Pulmonary artery endothelial cell (primary cell): ENCODE measurements at places on chromosomes 1 and 21. TPM values are rescaled to one million over a fixed set of nuclear protein-coding genes. Genes with fewer than 3 reads are reported as not detected.

- DNase-seq = no peak
These were observed 92.3 kb downstream of the ST6GALNAC5 start for GRCh38 chr1:76959556-76959955.

GRCh38 chr1:206508956-206509355 is 1.6 kb downstream of the RASSF5 start:
- DNase-seq = no peak

DNA sequence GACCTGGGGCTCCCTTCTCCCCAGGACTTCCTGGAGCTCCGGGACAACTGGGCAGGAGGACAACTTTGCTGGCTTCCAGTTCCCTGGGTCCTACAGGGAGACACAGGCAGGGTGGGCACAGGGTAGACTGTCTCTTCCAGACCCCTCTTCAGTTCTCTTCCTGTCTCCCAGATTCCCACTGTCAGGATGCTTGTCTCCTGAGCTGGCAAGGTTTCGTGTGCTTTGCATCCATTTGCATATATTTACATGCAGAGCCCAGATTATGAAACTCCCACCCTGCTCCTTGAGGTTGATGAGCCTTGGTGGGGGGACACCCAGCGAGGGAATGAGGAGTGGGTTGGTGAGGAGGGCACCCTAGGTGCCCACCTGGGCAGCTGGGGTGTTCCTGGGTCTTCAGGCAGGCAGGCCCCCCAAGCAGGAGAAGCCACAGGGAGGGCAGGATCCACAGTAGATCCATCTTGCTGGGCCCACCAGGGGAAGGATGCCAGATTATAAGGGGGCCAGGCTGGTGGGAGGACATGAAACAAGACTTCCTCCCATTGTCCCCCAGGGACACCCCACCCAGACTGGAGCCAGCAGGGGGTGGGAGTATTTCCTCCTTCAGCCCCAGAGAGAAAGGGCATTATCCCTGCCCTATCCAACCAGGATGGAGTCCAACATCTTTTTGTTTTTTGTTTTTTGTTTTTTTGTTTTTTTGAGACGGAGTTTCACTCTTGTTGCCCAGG is at the start of gene FCN3:
FCN3 (minus strand) TSS at position 463 of the 725 bp plus-strand sequence; CDS start at position 457, 6 bp downstream.
- no peak for DNase-seq

GRCh38 chr1:85568660-85569059 is 11.9 kb upstream of the CCN1 start:
- no peak for DNase-seq

DNA sequence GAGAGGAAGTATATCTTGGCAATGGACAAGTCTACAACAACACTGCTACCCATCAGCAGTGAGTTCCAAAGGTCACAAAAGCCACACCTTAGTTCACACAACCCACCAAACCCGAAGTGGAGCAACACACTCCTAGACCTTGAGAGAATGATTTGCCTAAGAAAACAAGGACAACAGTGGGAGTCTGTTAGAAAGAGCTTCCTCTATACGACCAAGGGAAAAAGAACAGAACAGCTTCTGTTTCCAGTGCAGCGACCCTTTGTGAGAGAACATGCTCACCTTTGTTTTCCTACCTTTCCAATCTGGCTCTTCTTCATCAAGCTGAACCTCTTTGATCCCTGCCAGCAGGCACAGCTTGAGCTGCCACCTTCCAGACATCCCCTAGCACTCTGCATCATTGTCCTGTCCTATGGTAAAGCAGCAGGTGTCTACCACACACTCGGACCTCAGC is 56.7 kb upstream of the PALMD start:
- DNase-seq = no peak

DNA sequence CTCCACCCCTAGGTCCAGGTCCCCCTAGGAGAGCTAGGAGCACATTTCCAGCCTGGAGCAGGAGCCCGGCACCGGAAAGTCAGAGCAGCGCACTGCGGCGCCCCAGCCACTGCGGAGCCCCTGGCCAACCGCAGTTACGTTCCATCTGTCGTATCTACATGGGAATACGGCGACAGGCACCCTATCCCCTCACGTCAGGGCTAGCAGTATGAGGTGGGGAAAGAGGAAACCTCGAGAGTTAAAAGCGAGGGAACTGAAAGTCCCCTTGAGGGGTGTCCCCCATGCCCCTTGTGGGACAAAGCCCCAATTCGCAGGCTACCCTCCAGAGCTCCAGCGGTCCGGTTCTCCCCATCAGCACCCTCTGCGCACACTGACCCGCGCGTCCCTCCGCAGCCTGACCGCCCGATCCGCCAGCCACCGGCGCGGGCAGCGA is 995 bp downstream of the COLGALT2 start:
- no peak for DNase-seq

DNA sequence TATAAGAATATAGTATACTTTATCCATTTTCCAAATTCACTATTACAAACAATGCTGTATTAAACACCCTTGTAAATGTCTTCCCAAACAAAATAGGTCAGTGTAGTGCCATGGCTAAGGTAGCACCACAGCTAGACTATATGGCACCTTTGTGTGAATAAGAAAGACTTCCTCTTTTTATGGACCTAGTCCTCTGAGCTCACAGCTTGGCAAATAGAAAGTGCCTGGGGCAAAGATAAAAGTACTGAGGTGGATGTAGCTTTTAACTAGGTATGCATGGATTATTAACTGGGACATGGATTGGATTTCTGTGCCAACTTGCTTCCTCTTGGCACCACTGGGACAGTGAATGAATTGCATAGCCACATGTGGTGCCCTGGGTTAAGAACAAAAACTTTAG is 25.0 kb downstream of the HRNR start:
- DNase-seq = no peak

DNA sequence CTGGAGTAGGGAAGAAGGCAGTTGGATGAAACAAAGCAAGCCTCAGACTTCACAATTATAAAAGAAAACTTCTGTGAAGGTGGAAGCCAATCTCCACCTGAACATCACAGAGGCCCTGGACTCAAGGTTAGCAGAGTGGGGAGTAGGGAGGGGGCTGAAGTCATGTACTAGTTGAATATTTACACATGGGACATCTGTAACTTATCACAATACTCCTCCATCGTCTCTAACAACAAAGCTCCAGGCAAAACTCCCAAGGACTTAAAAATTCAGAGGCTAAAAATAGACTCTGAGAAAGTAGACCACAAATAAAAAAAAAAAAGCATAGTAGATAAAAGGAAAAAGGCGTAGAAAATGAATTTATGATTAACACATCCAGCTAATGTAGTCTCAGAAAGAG is 326.3 kb upstream of the PKN2 start:
- DNase-seq = no peak

DNA sequence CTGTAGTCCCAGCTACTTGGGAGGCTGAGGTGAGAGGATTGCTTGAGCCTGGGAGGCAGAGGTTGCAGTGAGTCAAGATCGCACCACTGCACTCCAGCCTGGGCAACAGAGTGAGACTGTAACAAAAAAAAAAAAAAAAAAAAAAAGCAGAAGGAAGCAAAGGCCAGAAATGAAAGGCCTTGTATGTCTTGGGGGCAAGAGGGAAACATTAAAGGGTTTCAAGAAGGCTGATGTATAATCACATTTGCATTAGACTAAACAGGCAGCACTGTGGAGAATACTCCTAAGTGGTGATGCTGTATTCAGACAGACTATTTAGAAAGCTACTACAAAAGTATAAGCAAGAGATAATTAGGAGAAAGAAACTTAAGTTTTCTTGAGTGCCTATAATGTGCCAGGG is 10.4 kb downstream of the ANP32E start:
- no peak for DNase-seq

DNA sequence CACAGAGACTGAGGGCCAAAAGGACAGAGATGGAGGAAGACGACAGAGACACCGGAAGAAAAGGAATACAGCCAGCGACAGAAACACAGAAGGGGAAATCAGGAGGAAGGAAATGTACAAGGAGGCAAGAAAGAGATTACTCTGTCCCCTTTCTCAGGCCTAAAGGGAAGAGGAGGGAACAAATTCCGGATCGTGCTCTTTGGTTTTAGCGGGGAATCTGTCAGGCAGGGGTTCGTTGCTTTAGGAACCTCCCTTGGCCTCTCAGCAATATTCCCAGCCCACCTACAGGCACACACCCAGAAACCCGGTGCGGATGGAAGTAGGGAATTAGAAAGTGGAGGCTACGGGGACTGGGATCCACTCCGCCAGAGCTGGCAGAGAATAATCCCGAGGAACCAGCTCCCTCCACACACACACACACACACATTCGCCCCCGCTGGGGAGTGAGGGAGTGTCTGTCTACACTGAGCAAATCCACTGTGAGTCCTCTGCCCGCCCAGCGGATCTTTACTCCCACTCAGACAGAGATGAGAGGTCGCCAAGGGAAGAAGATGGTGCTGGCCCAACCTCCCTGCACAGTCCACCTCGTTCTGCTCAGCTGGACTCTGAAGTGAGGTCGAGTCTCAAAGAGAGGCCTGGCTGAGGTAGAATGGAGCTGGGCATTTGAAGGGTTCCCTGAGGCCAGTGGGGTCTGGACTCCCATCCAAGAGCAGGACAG is 5.7 kb downstream of the TAL1 start:
- no peak for DNase-seq

DNA sequence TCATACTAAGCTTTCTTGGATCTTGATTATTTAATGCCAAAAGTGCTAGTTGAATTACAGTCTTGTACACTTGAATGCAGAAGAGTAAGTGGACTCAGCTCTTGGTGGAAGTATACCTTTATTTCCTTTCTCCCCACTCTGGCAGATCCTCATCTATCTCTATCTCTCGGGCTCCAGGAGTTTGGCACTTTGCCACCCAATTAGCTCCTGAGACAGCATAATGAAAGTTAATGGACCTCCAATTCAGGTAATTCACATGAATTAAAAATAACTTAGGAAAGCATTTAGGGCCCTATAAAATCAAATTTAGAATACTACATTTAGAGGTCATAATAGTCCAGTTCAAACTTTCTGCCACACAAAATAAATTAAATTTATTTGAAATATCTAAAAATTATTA is 67.4 kb downstream of the OLFM3 start:
- no peak for DNase-seq

DNA sequence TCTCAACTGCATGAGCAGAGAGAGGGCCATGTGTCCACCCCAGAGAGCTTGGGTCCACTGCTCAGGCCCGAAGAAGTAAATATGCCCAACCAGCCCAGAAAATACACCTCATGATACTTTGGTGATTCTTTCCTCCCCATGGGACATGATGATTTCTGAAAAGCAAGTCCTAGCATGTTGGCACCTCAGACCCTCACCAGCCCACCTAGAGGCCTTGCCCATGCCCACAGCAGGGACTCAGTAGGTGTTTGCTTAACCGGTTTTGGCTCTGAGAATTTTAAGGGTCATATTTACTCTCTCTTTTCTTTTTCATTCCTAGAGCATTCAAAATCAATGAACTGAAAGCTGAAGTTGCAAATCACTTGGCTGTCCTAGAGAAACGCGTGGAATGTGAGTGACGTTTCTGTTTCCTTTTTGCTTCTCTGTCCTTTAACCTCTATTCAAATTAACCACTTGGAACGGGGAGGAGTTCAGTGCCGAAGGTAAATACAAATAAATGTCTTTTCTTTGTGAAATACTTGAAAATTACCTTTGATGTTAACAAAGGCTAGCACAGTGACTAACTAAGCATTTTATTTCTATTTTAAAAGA is 79.7 kb downstream of the PDE9A start:
- DNase-seq = no peak

- DNase-seq = no peak
These were observed 10.8 kb downstream of the PIGP start for GRCh38 chr21:37061926-37062592.

GRCh38 chr1:61102041-61102440 is 19.7 kb downstream of the NFIA start:
- no peak for DNase-seq

DNA sequence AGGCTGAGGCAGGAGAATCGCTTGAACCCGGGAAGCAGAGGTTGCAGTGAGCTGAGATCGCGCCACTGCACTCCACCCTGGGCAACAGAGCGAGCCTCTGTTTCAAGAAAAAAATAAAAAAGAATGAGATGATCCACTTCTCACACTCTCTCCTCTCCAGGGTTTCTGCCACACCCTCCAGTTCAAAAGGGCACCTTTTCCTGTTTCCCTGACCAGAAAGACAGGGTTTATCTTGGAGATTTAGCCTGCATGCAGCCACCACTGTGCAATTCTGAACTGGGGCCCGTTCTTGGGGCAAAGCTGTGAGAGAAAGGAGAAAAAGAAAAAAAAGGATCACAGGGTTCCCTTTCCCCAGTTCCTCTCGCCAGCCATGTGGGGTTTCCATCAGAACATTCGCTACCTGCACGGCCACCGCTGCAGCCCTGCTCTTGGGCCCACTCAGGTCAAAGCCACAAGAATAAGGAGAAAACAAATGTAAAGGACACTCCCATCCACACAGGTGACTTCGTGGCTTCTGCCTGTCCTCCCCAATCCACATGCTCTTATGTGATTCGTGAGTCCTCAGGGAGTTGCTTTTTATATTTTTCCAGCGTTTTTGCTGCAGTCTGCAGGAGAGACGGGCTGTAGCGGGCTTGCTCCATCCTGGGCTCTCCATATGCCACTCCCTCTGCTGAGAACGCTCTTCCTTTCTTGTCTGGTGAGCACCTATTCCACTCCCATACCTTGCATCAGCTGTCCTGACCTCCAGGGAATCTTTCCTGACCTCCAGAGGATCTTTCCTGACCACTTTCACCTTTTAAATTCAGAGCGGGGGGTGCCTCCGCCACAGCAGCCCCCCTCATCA is 26.4 kb downstream of the GNG4 start:
- no peak for DNase-seq

GRCh38 chr1:82032068-82032467 is 231.3 kb downstream of the ADGRL2 start:
- DNase-seq = no peak

GRCh38 chr1:76049498-76049897 is 25.0 kb upstream of the ST6GALNAC3 start:
- DNase-seq = no peak

DNA sequence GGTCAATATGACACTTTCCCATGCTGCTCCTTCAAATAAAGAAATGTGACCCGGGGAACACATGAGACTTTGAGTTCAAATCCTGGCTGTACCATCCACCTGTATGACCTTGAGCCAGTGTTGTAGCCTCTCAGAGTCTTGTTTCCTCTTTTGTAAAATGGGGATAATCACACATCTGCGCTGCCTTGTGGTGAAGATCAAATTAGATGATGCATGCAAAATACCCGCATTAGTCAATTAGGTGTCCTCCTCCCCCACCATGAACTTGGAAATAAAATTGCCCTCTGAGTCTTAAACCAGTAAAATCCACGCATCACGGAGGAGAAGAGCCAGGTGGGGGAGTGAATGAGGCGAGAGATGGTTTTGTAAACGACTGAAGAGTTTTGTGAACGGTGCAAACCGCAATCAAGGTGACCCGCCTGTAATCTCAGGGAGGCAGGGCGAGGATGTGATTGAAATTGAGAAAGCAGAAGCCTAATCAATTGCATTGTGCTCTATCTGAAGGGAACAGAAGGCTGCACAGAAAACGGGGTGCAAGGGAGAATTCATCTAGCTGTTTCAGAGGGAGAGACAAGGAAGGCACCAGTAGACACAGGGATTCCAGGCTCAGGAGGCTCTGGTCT is 5.8 kb upstream of the AHDC1 start:
- DNase-seq = no peak

DDI2 gene
- 14.2 and 21.3 TPM in 2 replicates for total RNA-seq

TRIM17 gene
- total RNA-seq = not detected in 2 replicates

C1orf94 gene
- not detected in 2 replicates for total RNA-seq

GJA9 gene
- total RNA-seq = 0.07 TPM in 1 of 2 replicates, not detected in the other

PYHIN1 gene
- total RNA-seq = not detected in 2 replicates

LORICRIN gene
- not detected in 2 replicates for total RNA-seq

EPHA10 gene
- not detected in 2 replicates for total RNA-seq

HES2 gene
- total RNA-seq = 18.8 and 38.6 TPM in 2 replicates

OR6N1 gene
- total RNA-seq = not detected in 2 replicates

CELA3A gene
- not detected in 2 replicates for total RNA-seq
